ENCODE measurements at places on chromosomes 2 and 18.

GRCh38 chr2:8352296-8352695 is 329.6 kb upstream of the ID2 start:
- no peak for DNase-seq

- no peak for DNase-seq
Observed at GRCh38 chr2:232113821-232114220, 152.3 kb downstream of the DIS3L2 start.

- DNase-seq: peak; percentile 16
Observed at GRCh38 chr2:132542953-132543569, 126.5 kb downstream of the GPR39 start.

GRCh38 chr2:48600204-48600813 is 17.3 kb upstream of the GTF2A1L start:
- DNase-seq: no peak

DNA sequence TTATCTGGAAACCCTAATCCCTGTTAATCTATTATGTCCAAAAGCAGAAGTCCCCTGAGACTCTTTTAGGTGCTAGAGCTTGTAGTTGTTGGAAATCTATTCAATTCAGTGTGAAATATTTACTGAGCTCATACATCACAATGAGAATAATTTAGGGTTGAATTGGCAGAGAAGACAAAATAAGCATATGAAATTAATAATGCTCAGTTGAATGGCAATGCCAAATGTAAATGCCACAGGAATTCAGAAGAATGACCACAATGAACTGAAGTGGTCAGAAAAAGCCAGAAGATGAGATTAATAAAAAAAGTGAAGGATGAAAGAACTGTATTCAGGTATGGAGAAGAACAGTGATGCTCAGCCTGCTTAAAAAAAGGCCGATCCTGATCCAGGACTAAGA is 8.0 kb upstream of the STAT4 start:
- no peak for DNase-seq

- no peak for DNase-seq
Observed at GRCh38 chr2:30466216-30466615, 19.2 kb downstream of the LCLAT1 start.

- DNase-seq: peak; percentile 88
Observed at GRCh38 chr2:96927405-96928171, 57.7 kb upstream of the SEMA4C start.

- no peak for DNase-seq
Observed at GRCh38 chr2:25365241-25365640, 23.5 kb upstream of the DNMT3A start.

DNA sequence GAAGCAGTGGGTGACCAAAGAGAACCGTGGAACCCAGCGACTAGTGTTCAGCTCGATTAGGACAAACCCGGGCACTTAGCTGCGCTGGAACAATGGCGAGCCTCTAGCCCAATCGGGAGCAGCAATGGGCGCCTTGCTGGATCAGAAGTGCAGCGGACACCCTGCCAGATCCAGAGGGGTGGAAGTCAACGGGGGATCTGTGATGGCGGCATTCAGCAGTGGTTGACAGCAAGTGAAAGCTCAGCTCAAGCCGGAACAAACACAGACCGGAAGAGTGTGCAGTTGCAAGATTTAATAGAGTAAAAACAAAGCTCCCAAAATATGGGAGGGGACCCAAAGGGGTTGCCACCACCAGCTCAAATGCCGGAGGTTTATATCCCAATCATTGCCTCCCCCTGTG is 478.7 kb upstream of the REG3G start:
- no peak for DNase-seq

DNA sequence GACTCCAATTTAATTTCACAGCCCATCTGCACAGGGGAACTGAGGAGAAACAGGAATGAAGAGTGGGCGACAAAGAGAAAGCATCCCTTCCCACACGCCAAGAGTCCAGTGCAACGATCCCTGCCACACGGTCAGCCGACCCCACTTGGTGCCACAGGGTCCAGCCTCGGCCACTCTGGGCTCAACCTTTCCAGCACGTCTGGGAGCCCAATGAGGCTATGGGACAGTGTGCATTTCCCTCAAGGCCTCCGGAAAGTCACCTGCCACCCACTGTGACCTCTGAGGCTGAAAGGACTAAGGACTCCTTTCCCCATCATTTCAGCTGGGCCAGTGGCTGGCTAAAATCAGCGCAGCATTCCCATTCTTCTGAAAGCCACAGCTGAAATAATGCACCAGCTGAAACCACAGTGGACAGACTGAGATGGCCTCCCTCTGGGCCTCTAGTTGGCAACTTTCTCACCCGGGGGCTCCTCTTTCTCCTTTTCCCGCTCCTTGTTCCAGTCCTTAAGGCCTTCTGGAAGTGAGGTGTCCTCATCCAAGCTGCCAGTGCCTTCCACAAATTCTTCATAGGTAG is 21.2 kb downstream of the TUBB6 start:
- DNase-seq: no peak

GRCh38 chr18:76507830-76508385 is 12.9 kb upstream of the ZNF516 start:
- DNase-seq: no peak

DNA sequence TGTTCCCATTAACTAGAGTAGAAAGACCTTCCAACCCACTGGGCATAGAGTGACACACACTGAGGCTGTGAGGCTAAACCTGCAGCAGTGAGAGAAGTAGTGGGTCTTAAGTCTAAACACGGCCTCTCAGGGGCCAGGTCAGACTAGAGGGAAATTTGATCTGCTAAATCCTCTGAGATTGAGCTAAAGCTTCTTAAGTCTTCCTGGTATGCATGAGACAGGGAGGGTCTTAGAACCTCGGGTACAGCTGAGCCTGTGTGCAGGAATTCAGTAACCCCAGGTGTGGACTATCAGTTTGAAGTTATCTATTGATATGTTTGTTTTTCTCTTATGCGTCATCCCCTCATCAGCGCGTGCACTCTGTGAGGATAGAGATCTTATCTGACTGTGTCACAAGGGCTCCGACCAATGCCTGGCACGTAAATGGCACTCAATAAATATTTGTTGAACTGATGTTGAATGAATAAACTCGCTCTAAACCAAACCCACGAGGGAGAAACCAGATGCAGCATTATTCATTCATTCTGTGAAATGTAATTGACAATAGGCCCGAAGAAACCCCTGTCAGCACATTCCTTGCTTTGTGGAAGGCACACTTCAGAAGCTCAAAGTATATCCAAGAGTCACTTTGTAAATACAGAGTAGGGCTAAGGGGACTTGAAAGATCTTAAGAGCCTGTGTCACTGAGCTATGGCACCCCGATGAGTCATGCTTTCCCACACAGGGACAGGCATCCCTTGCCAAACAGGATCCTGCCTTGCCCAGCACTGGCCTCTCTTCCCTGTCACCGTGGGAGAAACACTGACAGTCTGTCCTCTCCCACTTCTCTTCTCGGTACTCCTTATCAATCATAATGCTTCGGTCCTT is 21.7 kb upstream of the RAB10 start:
- DNase-seq: peak; percentile 80

DNA sequence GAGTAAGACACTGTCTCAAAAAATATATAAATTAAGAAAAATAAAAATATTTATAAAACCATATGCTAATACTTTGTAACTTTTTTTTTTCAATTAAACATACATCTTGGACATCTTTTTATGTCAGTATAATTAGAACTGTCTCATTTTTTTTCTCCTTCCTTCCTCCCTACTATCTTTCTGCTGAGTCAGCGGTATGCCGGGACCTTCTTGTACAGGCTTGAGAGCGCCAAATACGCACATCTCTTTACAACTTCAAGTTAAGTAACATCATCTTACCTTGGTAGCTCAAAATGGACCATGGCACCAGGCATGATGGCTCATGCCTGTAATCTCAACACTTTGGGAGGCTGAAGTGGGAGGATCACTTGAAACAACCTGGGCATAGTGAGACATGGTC is 153.4 kb downstream of the FAM161A start:
- DNase-seq: no peak

DNA sequence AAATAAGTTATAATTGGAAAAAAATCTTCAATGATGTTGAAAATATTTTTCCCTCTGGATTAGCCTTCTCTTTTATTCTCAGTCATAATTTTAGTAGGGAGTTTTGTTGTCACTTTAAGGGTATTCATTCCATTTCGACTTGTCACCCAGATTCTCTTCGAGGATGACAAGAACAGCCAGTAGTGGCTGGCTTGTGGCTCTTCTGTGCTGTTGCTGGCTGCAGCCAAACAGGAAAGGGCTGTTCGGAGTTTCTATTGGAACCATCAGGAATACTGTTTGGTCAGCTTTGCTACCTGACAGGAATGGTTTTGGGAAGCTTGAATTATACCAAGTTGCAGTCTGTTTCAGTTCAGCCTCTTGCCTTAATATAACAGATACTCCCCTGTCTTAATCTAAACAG is 41.6 kb downstream of the MGAT5 start:
- DNase-seq: no peak

GRCh38 chr2:70779911-70780545 is 10.4 kb downstream of the FIGLA start:
- no peak for DNase-seq

Data from epithelial cell of prostate (primary cell).